ENCODE measurements at places on chromosomes 3 and 15. TPM values are rescaled to one million over a fixed set of nuclear protein-coding genes. Genes with fewer than 3 reads are reported as not detected.

DNA sequence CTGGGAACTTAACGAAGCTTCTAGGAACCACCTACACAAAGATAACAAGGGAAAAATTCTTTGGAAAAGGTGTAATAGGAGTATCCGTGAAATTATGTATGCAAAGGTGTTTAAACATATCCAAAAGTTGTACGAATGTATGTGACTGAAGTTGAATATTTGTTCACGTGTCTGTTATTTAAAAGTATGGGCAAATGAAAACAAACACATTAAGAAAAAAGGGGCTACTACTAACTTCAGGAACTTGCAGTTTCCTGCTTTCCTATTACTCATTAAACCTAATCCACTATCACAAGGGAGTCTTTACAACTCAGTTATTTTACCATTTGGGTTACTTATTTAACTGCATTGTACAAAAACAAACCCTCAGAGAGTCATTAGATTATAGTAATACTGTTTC, 33.9 kb upstream of the GRAMD1C start:
- no peak for DNase-seq

GRCh38 chr3:39144748-39145380, 8.5 kb downstream of the CSRNP1 start:
- DNase-seq: no peak

GRCh38 chr3:146577662-146578061, 27.5 kb downstream of the PLSCR5 start:
- no peak for DNase-seq

DNA sequence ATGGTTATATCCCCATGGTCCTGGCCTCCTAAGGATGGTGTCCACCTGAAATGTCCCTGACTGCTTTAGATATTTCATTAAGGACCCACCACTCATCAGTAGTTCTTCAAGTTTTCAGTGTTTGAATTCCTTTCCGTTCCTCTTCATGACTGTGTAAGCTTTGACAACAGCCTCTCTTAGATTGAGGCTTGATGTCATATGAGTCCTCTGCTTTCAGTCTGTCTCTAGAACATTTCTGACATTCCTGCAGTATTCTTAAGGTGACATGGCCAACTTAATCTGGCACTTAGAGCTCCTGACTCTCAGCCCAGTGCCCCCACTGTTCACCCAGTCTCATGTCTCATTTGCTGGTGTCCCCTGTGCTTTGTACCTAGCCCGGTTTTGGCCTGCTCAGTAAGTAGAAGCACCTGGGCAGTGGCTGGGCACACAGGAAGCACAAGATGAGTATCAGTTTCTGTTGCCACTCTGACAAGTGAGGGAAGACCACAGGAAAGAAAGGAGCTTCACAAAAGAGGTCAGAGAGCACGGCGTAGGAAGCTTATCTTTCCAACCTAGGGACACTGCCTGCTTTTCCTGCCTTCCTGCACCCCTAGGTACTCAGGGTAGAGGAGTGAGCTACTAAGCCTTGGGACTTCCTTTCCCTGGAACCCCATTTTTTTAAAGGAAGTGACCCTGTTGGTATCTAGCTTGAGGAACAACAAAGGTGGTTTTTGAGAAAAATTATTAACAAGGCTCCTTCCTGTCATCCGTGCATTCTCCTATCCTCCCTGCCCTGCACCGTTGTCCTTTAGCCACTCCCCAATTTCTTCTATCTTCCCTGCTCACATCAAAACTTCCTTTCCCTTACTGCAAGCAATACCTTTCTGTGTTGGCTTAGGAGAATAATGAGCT, 103.1 kb downstream of the KLHL25 start:
- peak; percentile 54 for DNase-seq

- peak; percentile 67 for DNase-seq
These were observed 656 bp downstream of the SLMAP start for GRCh38 chr3:57756528-57757401.

- DNase-seq: no peak
These were observed 6.1 kb downstream of the MST1 start for GRCh38 chr3:49683162-49683561.

- no peak for DNase-seq
These were observed 271.9 kb downstream of the SUCLG2 start for GRCh38 chr3:67382536-67382935.

- no peak for DNase-seq
These were observed 23.2 kb downstream of the PLXND1 start for GRCh38 chr3:129583289-129583688.

GRCh38 chr3:193586526-193586925, 6.5 kb upstream of the OPA1 start:
- DNase-seq: no peak

DNA sequence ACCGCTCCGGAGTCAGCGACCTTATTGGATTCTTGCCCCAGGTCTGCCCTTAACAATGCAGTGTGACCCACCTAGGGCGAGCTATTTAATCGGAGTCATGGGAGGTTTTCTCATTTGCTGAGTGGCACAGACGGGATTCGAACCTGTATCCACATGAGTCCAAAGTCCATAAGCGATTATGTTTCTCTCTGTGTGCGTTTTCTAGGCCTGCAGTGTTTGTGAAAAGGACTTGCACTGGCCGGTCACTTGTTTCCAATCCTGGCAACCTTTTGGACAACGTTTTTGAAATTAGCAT, 691 bp upstream of the HDGFL3 start:
- no peak for DNase-seq

GRCh38 chr3:41819236-41819635, 142.7 kb downstream of the ULK4 start:
- DNase-seq: no peak

DNA sequence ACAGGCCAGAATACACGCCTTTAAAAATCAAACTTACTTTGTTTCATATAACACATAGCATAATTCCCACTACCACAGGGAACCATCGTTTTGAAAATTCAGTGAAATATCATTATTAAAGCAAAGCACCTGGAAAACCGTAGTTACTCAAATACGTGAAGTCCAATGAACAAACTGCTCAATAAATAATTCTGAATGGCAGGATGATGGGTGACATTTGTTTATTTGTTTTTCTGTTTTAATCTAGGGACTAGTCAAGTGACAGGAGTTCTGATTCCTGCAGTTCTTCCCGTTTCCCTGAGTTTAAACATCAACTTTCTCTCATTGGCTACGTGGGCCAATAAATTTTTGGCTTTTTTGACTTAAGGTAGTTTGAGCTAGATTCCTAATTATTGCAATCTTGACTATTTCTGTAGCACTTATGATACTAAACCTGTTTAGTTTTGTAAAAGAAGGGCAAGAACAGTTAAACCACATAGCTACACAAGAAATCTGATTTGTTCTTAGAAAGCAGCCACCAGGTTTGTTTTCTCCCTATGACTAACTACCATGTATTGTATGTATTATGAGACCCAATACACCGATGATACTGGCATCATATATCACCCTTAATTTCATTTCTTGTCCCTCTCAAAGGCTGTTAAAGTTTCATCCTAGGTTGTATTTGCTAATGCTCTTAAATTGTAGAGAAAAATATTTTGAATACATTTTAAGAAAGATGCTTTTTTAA, 411.2 kb downstream of the SHQ1 start:
- no peak for DNase-seq

- DNase-seq: no peak
These were observed 39.5 kb upstream of the ZBTB20 start for GRCh38 chr3:115186351-115187148.

DNA sequence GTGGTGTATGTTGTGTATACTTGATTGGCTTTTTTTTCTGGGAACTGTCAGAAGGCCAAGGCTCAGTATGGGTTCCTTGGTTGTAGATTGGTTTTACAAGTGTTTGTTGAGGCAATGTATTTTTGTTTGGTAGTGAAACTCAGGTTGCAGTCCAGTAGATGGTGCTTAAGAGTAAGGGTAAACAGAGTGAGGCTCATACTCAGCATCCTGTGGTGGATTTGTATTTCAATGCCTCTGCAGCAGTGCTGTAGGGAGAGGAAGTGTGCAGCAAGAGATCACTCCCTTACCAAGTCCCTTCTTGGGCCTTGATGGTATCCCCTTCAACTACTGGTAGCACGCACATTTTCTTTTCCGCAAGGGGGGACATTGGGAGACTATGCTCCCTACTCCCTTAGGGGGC, 428.5 kb upstream of the CNTN3 start:
- no peak for DNase-seq

DNA sequence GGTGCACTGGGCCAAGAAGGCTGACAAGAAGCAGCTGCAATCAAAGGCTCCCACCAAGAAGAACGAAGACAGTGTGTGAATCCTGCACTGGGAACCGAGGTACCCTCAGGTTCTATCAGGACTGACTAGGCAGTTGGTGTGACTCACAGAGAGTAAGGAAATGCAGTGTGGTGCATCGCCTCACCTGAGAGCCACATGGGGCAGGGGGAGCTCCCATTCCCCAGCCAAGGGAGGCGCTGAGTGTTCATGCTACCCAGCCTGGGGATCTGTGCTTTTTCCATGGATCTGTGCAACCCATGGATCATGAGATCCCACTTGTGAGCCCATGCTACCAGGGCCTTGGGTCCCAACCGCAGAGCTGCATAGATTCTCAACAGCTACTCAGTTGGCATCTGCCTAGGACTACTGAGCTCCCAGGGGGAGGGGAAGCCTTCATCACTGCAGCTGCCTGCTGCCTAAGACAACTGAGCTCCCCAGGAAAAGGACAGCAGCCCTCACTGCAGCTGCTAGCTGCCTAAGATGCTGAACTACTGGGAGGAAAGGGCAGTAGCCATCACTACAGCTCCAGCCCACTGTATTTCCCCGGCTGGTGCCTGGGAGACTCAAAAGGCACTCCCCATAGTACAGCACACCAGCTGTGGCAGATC, 6.9 kb upstream of the PLSCR2 start:
- no peak for DNase-seq

- DNase-seq: no peak
These were observed 625 bp downstream of the COL6A6 start for GRCh38 chr3:130517602-130518001.

DNA sequence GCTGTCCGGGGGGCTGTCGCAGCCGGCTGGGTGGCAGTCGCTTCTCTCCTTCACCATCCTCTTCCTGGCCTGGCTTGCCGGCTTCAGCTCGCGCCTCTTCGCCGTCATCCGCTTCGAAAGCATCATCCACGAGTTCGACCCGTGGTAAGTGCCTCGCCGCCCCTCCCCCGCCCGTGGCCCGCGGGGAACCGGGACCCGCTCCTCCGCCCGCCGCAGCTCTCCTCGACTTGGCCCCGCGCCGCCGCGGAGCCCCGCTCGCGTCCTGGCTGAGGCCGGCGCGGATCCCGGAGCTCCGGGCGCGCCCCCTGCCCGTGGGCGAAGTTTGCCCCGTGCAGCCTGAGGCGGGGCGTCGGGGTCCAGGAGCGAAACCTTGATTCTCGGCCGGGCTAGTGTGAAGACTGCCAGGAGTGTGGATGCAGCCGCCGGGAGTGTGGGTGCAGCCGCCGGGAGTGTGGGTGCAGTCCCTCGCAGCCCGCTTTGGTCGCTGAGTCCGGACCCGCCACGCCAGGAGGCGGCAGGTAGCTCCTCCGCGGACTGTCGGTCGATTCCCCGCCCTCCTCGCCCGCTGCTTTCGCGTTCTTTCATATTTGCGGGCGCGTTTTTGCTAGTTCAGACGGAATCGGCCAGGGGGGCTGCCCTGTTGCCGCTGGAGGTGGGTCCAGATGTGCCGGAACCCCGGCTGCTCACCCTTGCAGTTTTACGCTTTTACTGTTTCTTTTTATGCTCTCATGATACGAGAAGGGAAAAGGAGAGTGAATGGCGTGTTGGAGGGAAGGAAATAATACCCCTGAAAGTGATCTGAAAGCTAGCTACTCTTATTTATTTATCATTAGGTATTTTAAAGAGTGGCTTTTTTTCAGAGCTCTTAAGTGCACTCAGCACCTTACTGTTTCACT, 692 bp downstream of the STT3B start:
- peak; percentile 79 for DNase-seq

DNA sequence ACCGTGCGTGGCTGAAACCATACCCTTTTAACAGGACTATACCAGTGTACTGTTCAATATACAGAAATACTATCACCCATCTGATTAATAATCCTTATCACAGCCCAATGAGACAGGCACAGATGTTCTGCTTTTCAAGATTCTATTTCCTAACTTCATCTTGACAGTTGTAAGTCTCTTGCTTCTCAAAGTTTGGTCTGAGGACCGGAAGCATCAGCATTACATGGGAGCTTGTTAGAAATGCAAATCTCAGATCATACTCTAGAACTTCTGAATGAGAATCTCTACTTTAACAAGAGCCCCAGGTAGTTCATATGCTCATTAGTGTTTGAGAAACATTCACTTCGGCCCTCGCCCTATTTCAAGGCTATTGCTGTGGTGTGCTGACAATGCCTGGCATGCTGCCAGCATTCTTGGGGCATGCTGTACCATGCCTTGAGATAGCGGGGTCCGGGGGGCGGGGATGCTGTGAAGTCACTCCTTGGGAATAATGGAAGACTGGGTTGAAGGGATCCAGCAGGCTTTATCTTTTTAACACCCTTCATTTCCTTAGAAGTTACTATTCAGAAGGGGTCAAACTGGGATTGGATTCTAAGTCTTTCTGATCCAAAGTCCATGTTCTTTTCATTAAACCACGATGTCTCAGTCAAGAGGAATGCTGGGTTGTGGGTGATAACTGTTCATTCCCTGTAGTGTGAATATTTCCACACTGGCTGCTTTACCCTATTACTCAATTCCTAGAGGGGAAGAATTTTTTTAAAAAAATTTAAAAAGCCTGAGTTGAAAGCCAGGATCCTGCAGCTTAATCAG, 194.7 kb downstream of the LPP start:
- no peak for DNase-seq

DNA sequence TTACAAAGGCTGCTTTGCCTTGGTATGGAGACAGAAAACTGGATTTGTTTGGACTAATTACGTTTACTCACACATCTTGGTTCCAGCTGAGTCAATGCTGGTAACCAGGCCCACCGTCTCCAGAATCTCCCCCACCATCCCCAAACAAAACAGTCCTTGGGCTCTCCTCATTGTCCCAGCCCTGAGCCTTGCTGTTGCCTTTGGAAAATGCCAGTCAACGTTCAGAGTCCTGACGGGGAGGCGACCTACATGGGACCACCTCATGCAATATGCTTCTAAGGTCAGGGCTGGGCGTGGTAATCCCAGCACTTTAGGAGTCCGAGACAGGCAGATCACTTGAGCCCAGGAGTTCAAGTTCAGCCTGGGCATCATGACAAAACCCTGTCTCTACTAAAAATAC, 85.2 kb upstream of the IQSEC1 start:
- no peak for DNase-seq

DNA sequence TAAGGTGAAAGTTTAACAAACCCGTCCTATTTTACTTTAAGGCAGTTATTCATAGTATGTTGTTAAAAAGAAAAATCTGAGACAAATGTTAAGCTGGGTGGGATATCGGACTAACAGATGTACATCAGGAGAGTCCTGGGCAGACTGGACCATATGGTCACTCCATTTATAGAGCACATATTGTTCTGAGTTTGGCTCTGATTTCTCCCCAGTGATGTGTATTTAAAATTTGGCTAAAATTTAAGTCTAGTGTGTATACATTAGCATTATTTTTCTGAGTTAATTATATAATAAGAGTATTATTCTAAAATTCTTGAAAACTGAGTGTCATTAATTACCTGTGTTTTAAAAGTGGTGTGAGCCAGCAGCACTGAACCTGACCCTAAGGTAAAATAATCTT, 6.1 kb downstream of the GMPS start:
- DNase-seq: no peak

ANKUB1 gene
- not detected for total RNA-seq

MDFIC2 gene
- not detected for total RNA-seq

CCDC39 gene
- not detected for total RNA-seq

ARID3B gene
- total RNA-seq: 43.0 TPM

FEZF2 gene
- total RNA-seq: not detected

EFHB gene
- total RNA-seq: 0.17 TPM

AMT gene
- 10.0 TPM for total RNA-seq

NME9 gene
- 0.57 TPM for total RNA-seq

MUC4 gene
- total RNA-seq: not detected

C15orf62 gene
- total RNA-seq: 2.4 TPM

MOBP gene
- total RNA-seq: not detected

OXNAD1 gene
- total RNA-seq: 77.1 TPM

SLC27A2 gene
- total RNA-seq: 9.6 TPM

RHCG gene
- not detected for total RNA-seq

All from activated naive CD8-positive, alpha-beta T cell treated with anti-CD3 and anti-CD28 coated beads, Interleukin-2, amount 10 ng/mL, durations not matched to agents 7 days and 5 days (primary cell).